ENCODE measurements at places on chromosomes 6 and 20.

- DNase-seq, result no peak
These were observed 53.4 kb downstream of the CD40 start for GRCh38 chr20:46171476-46171875.

GRCh38 chr20:42112161-42112560, 494.0 kb upstream of the CHD6 start:
- no peak for DNase-seq

GRCh38 chr6:128358244-128358776, 162.1 kb downstream of the PTPRK start:
- DNase-seq, result no peak

DNA sequence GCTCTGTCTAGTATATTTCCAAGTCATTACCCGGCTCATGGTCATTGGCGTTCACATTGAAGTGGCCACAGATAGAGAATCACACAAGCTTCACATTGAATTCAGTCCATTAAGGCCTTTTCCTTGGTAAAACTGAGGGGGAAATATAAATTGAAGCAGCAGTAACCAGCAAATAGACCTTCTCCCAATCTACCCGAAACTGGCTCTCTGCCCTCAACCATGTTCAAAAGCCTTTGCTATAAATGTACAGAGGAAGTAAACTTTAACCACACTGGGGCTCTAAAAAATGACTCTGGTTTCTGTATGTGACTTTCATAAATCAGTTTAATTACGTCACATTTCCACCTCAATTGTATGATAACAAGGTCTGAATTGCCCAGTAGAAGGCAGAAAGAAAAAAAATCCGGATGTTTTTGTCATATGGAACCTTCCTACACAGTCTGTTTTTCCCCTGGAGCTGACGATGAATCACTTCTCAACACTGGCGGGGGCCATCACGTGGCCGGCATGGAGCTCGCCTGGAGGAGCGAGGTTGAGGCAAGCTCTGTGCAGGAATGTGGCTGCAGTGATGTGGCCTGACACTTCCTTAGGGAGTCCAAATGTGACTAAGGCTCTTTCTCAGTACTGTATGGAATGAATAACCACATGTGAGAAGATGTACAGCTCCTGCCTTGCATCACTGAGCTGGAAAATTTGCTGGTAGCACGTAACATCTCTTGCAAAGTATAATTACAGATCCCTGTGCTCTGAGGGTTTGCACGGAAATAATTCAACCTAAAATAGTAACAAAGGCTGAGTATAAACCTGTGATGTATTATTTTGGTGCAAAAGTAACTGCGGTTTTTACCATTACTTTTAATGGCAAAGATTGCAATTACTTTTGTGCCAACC, 58.6 kb upstream of the SNX9 start:
- peak; percentile 73 for DNase-seq

- DNase-seq, result no peak
These were observed 2.6 kb upstream of the PCMTD2 start for GRCh38 chr20:64253000-64253383.

DNA sequence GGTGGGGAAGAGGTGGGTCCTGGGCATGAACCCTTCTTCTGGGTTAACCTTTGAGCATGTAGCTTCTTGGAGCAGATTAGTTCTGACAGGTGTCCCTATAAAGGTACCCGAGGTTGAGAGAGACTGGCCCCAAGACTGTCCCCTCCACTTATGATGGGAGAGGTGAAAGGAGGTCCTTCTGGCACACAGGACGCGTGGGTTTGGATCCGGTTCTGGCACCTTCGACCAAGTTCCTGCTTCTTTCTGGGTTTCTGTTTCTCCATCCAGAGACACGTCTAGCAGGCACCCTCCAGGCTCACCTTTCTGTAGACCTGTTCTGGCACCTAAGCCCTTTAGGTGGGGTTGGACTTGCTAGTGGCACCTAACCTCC, 4.1 kb downstream of the PAX1 start:
- DNase-seq, result no peak

DNA sequence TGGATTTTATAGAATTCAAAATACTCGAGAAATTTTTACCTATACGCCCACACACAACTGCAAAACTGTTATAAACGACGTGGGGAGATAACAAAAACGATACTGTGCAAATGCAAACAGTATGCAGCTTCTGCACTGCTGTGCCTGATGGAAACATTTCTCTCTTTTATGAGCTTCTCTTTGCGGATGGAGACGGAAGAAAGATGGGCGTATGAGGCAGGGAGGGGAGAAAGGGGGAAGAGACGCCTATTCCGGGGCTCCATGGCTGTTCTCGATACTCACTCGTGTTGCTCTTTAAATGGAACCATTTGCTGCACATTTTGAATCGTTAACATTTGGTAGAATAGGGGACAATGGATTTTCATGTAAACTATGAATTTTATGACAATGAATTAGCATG, 69.1 kb upstream of the EXOC2 start:
- DNase-seq, result no peak

DNA sequence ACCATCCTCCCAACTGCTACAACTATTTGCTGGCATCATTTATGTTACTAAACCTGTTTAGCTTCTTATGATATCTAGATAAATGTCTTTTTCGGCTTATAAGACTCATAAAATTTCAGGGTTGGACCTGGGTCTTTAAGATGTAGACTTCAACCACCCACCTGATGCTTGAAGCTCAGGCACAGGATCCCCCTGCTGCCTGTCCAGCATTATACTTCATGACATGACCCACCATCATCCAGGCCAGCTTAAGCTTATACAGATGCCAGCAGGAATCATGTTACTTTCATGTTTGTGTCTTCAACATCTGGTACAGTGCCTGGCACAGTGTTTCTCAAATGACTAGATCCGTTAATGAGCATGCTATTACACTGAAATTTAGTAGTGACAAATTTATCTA, 47.4 kb downstream of the SLC17A5 start:
- no peak for DNase-seq

- peak; percentile 15 for DNase-seq
These were observed 50.5 kb upstream of the ENPP5 start for GRCh38 chr6:46221222-46221793.

DNA sequence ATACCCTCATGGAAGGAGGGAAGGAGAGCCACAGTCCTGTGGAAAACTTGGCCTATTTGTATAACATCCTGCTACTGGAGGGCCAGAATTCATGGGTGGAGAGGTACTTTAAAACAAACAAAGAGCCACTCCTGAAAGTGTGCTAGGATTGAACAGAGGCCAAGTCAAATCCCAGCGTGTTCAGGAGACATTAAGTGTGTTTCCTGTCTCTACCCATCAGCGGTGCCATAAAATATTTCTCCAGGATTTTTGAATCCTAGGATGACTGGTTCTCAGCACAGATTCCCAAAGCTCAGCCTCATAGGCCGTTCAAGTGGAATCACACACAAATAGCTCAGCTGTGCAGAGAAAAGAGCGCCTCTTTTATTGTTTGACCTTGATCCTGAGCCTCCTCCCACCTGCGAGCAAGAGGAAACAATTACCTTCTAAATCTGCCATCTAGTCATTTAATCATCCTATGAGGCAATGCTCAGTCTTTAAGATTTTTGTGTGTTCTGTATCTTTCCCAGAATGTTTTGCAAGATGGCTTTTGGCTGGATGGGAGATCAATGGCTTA, 31.8 kb upstream of the RALGAPA2 start:
- no peak for DNase-seq

DNA sequence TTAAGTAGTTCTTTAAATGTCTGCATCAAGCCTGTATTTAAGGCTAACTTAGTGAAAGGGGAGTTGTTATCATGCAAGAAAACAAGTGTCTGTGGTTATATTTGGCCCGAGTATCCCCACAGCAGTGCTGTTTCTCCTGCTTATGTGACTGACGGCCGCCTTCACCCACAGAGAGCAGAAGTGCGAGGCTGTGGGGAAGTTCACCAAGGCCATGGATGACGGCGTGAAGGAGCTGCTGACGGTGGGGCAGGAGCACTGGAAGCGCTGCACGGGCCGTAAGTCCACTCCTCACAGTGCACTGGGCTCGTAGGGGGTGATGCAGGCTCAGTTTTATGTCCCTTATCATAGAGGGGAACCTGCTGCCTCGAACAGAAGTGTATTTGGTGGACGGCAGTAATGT, 53.2 kb upstream of the SYNJ2 start:
- DNase-seq, result no peak

GRCh38 chr20:49987015-49987867, 4.5 kb downstream of the SNAI1 start:
- DNase-seq, result no peak

DNA sequence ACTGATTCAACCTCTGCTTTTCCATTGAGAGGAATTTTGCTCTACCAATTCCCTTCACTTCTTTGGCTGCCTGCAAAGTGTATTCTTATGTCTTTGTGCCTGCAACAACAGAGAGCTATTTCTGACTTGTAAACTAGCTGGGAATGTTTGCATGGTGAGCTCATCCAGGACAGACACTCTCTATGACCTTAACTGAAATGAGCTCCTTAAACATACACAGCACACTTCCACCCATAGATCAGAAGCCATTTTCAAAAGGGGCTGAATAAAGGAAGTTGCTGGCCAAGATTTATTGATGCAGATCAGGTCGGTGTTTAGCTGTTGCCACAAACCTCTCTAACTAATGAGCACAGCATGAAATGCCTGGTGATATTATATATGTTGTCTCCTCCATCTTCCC, 377.7 kb downstream of the BTBD9 start:
- no peak for DNase-seq

- DNase-seq, result no peak
These were observed 267.2 kb downstream of the ADGRG6 start for GRCh38 chr6:142568857-142569597.

DNA sequence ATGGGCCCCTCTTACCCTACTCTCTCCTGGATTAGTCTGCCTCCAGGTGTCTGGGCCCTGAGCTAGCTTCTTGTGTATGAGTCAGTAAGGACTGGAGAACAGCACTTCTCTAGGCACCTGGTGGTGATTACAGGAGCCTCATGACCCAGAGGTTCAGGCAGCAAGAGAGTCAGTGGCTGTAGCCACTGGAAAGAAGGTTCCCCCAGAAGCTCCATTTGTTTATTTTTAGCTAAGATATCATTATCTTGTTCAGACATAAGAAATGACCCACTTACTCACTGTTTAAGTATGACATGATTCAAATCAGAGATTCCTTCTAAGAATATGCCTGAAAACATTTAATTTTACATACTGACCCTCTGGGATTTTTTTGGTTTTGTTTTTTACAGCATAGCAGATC, 23.6 kb upstream of the SLC4A11 start:
- no peak for DNase-seq

- DNase-seq, result no peak
These were observed 66.8 kb upstream of the STX16 start for GRCh38 chr20:58584051-58584824.

DNA sequence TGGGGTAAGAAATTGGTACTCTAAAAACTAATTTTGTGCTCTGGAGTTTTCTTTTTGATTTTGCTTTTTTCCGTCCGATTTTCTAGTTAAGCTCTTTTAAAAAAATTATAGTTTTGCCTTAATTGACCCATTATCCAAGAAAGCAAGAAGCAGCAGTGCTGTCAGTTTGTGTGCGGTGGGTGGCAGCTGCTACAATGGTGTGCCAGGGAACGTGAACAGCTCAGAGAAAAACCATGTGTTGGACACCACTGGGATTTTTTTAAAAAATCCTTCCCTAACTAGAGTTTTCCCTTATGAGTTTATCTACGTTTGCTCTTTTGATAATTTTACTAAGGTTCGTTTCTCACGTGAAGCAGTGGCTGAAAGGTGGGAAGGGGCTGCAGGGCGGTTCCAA, 8.0 kb downstream of the MAP3K5 start:
- DNase-seq, result no peak

DNA sequence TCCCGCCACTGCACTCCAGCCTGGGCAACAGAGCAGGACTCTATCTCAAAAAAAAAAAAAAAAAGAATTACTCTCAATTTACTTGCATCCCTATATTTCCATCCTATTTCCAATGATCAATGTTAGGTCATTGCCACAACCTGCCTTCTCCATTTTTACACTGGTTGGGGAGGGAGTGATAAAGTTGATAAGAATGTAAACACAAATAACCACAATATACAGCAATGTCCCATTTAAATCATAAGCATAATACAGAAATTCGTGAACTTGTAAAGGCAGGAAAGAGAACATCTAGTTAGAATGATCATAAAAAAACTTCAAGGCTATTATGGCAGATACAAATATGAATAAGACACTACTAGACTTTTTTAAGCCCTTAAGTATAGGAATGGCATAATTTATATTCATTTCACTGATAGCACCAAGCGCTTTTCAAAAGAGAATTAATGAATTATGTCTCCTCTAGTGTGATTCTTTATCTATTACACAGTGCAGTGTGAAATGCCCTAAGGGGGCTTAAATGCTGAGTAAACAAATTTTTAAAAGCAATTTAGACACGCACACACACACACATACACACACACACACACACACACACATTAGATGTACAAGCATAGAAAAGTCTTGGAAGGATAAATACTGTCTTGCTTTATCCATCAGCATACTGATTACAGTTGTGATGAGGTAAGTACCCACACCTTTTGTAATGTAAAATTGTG, 33.5 kb upstream of the RAB23 start:
- DNase-seq, result no peak

GRCh38 chr6:52352239-52353018, 9.5 kb upstream of the PAQR8 start:
- peak; percentile 53 for DNase-seq

DNA sequence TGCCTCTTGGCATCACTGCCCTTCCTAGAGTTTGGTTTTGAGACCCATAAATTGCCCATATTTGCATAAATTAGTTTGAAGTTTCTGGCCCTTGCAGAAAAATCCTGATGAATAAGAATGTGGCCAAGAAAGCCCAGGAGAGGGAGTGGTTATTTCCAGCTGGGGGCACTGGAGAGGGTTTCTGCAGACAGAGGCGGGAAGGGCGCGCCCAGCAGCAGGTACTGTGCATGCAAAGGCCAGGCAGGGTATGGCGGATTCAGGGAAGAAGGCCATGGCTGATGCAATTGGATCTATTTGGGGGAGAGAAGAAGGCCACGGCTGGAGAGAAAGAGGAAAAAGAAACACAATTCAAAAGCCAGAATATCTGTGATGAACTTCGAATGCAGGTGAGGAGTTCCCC, 48.2 kb upstream of the PXDC1 start:
- DNase-seq, result no peak

DNA sequence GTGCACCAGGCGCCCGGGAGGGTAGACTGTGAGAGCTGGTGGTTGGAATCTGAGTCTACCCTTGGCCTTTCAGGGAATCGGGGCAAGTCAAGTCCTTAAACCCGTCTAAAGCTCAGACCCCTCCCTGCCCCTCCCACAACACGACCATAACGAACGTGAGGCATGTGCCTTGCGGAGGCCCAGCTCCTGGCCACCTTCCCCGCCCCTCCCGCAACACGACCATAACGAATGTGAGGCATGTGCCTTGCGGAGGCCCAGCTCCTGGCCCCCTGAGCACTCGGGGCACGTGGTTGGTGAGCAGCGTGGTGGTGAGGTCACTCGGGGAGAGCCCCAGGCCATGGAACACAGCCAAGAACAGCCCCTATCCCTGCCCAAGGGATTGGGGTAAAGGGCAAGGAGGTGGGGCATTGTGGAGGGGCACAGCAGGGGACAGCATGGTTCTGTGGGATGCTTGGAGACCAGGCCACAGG, 132.2 kb downstream of the TAF4 start:
- DNase-seq, result no peak

DNA sequence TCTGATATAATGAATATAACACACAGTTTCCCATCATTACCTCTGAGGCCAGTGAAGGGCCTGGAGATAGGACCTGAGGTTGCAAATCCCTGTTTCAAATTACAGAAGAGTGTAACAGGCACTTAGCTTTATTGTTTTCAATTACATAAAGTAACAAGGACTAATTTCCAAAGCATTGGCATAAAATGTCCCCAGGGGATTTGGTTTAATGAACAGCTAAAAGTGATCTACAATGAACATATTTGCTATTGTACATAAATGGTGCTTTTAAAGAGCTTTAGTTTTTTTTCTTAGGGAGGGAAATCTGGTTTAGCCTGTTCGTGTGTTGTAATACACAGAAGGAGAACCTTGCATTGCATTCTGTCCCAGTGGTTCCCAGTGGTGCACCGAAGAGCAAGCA, 54.4 kb downstream of the HMGN3 start:
- DNase-seq, result no peak

Data from KG1 (cell line).